Amniotic stem cell (primary cell): ENCODE measurements at places on chromosomes 16 and 17.
A peak's percentile ranks its signal among the peaks of the same experiment; 100 is the strongest.

- DNase-seq: no peak
Observed at GRCh38 chr16:59698346-59699020, 964.4 kb upstream of the GOT2 start.

- no peak for DNase-seq
Observed at GRCh38 chr16:66256919-66257318, 109.6 kb upstream of the CDH5 start.

GRCh38 chr16:47143677-47144558 lies at the start of gene NETO2:
TSS of gene NETO2 (minus strand) at chr16:47143945. CDS start at chr16:47143612, 333 bp downstream.
- DNase-seq: peak; percentile 25

GRCh38 chr17:40320756-40321523 lies 12.0 kb downstream of the RARA start:
- DNase-seq: no peak

DNA sequence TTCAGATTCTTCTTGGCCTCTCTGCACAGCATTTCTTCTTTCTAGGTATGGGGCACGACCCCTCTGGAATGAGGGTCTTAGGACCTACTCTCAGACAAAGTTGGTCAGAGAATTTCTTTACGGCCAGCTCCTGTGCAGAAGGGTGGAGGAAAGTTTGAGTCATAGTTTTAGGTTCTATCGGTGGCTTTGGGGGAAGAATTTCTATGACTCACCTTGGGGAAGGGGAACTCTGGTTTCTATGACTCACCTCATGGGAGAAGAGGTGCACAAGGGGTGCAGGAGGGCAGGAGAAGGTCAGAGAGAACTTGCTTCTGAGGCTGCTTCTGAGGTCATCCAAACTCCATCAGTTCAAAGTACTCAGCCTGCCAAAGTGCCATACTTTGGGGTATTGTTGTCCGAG lies 2.5 kb upstream of the ABCC12 start:
- peak; percentile 28 for DNase-seq

GRCh38 chr16:66189951-66190350 lies 176.5 kb upstream of the CDH5 start:
- no peak for DNase-seq

DNA sequence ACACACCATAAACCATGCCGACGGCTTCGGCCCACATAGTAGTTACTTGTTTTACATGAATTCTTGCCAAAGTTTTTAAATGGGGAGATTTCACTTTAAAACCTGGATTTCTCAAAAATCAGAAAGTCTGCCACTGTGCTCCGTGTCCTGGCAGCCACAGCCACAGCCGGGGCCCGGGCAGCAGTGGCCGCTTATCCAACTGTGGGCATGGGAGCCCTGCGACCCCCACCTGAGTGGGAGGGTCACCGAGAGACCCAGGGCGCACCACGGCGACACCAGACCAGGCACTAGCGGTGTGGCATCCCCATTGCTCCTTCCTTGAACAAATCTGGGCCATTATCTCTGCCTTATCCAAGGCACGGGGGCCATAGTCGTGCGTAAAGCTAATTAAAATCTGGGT lies 30.0 kb downstream of the ZNF469 start:
- DNase-seq: no peak

DNA sequence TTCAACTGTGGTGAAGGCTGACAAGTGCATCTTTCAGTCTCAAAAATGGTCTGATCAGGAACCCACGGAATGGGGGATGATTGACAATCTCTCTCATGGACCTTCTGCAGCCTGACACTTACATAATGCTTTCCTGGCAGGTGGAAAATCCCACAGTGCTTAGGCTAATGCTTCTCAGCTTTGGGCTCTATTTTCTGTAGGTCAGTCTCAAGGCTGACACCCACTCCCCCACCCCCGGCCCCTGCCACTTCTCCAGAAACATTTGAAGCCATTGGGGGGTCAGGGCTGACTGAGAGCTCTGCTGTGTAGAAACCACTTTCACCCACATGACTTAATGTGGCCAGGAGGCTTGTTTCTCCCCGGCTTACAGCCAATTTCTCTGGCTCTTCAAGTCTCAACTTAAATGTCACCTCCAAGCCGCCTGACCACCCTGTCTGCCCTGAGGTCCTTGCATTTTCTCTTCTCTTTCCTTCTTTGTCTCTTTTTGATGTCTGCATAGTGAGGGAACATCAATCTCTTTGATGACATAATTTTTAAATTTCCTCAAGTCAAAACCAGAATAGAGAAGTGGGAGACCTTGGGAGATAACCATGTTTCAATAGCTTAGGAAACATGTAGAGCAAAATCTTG lies 16.7 kb upstream of the IRF8 start:
- no peak for DNase-seq

GRCh38 chr16:3601614-3602319 lies 9.6 kb downstream of the SLX4 start:
- no peak for DNase-seq

DNA sequence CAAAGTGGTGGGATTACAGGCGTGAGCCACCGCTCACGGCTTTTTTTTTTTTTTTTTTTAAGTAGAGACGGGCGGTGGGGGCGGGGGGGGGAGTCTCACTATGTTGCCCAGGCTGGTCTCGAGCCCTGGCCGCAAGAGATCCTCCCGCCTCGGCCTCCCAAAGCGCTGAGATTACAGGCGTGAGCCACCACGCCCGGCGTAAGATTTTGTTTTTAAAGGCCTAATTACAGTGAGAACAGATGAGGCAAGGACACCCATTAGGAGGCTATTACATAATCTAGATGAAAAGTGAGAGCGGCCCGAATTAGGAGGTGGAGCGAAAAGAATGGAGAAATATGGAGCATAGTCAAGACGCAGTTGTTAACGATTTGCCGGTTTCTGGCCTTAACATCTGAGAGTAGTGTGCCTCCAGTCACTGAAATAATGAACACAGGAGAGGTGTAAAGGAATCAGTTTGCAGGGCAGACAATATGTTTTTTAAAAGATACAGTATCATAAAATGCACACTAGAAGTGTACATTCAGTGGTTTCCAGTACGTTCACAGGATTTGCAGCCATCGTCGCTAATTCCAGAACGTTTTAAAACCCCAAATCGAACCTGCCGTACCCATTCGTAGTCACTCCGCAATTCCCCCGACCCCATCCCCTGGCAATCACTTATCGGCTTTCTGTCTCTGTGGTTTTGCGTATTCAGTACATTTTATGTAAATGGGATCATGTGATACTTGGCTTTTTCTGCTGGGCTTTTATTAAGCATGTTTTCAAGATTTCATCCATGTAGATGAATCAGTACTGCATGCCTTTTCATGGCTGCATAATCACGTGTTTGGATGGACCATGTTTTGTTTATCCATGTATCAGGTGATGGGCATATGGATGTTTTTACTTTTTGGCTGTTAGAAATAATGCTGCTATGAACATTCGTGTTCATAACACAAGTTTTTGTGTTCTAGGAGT lies 1.4 kb upstream of the SLX4 start:
- no peak for DNase-seq

DNA sequence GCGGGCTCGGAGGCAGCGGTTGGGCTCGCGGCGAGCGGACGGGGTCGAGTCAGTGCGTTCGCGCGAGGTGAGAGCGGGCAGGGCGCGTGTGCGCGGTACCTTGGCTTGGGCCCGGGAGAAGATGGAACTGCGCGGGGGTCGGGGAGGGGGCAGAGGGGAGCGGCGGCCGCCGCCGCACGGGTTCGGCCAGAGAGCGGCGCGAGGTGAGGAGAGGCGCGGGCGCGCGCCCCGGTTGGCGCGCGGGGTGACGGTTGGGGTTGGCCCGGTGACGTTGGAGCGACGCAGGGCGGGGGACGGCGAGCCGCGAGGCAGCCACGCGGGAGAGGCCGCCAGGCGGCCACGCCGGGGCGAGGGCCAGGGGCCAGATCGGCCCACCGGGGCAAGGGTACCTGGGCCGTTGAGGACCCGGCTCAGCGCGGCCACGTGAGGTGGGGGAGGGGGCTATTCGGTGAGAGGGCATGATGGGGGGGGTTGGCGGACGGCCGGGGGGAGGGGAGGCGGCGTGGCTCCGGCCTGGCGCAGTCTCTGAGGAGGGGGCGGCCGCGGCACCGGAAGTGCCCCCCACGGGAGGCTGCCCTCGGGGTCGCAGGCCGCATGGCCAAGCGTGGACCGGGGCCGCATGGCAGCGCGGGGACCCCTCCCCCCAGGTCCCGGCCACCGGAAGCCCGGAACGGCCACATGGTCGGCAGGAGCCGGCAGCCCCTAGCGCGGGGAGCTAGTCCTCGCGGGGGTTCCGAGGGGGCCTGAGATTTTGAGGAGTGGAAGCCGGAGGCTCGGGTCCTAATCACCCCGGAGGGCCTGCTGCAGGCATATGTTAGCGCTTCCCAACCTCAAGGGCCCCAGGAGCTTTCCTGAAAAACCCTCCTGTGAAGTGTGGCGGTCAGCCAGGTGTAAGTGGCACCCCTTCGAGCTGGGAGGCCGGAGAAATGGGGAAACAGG lies 527 bp downstream of the EIF5A start:
- no peak for DNase-seq

GRCh38 chr16:27650073-27650701 lies 100.2 kb downstream of the KATNIP start:
- no peak for DNase-seq

GRCh38 chr16:28264656-28265055 lies 27.7 kb upstream of the SBK1 start:
- DNase-seq: no peak

- no peak for DNase-seq
Observed at GRCh38 chr16:83586036-83586435, 221.7 kb upstream of the HSBP1 start.

DNA sequence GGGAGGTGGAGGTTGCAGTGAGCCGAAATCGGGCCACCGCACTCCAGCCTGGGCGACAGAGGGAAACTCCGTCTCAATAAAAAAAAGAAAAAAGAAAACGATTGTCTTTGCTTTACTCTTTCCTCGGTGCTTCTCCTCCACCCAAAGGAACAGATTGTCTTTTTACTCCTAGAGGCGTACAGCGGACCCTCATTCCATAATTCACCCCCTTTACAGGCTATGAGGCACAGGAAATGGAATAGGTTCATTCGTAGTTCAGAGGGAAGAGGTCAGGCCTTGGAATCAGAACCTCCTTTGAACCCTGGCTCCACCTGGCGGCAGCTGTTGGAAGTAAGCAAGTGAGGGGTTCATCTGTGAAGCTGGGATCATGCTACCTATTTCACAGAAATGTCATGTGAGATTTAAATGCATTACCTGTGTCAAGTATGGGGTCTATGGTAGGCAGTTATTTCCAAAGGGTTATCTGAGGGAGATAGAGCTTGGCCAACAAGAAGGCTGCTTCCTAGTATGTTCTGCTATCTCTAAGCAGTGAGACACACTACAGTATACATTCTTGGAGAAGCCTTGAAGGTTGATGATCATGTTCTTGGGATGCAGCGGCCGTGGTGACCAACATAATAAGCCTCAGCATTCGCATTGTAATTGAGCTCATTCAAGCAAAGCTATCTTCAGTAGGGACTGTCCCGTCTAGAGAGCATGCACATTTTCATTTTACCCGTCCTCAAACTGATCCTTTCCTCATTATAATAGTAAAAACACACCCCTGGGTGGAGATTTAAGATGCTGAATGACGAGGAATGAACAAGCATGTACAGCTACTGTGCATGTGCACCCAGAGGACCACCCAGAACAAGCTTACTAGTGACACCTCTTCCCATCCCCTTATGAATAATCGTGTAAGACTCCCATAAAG lies 18.7 kb upstream of the ZNF689 start:
- peak; percentile 49 for DNase-seq

GRCh38 chr17:62017912-62018311 lies 47.2 kb downstream of the MED13 start:
- no peak for DNase-seq

GRCh38 chr17:43601280-43602039 lies 55.3 kb upstream of the ETV4 start:
- DNase-seq: no peak

GRCh38 chr16:12869698-12870427 lies 31.5 kb upstream of the SHISA9 start:
- DNase-seq: no peak

DNA sequence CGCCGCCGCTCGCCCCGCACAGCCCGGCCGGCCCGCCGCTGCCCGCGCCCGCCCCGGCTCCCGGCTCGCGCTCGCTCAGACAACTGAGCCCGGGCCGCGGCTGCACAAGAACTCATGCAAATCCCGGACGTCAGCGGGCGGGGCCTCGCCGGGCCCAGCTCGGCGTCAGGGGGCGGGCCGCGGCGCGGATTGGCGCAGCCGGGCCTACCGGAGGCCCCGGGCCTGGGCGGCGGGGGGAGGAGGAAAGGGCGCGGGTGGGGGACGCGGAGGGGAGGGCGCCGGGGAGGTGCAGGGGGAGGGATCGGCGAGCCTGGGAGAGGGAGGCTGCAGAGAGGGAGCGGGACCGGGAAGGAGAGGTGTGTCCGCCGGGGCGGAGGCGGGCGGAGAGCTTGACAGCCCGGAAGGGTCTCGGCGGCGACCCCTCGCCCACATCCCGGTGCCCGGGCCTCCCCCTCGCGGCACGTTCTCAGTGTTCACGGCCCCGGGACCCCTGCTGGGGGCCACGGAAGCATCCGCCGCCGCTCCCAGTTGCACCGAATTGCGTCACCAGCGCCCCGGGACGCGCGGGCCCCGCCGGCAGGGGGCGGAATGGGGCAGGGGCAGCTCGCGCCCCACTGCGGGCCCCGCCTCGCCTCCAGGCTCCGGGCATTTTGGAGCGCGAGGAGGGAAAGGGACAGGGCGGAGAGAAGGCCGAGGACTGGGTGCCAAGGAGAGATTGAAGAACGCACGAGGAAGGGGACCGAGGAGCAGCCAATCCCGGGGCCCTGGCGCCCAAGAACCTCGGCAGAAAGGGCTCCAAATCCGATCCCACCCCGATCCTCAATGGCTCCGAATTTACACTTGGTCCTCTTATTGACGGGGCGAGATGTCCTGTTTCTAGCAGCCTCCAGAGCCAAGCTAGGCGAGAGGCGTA lies at the start of gene CBX4:
Gene CBX4 (minus strand): TSS at position 85 of the 913 bp plus-strand sequence. CDS start 189 bp downstream, outside the sequence.
- peak; percentile 81 for DNase-seq

GRCh38 chr17:41352597-41353366 lies 2.2 kb upstream of the KRT33A start:
- no peak for DNase-seq

GRCh38 chr16:58503166-58503862 lies 3.4 kb downstream of the NDRG4 start:
- no peak for DNase-seq

DNA sequence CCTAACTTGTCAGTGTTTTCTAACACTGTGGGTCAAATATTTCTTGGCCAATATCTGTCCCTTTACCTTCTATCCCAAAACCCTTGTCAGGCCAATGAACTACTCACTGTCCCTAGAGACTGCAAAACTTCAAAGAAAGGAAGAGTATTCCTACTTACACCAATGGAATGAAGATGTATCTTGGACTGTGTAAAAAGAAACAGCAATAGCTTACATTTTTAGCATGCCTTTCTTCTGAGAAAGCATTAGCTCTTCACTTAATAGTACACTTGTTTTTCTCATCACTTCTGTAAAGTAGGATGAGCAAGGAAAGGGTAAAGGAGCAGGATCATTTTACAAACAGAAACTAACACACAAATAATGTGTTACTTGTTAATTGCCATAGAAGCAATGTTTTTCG lies 73.9 kb downstream of the STH start:
- DNase-seq: no peak

GRCh38 chr16:1428511-1428910 lies 2.4 kb upstream of the PERCC1 start:
- DNase-seq: no peak

DNA sequence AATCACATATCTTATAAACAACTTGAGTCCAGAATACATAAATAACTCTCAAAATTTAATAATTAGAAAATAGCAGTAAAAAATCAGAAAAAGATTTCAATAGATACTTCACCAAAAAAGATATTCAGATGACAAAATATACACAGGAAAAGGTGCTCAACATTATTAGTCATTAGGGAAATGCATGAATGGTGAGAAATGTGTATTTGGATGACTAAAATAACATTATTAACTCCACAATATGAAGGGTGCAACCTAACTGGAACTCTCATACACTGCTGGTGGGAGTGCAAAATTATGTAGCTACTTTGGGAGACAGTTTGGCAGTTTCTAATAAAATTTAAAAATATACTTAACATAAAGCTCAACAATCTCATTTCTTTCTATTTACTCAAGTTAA lies 262.3 kb upstream of the AXIN2 start:
- no peak for DNase-seq
